AG04449 (cell line): ENCODE measurements at places on chromosomes 3 and 15.
A peak's percentile ranks its signal among the peaks of the same experiment; 100 is the strongest.

DNA sequence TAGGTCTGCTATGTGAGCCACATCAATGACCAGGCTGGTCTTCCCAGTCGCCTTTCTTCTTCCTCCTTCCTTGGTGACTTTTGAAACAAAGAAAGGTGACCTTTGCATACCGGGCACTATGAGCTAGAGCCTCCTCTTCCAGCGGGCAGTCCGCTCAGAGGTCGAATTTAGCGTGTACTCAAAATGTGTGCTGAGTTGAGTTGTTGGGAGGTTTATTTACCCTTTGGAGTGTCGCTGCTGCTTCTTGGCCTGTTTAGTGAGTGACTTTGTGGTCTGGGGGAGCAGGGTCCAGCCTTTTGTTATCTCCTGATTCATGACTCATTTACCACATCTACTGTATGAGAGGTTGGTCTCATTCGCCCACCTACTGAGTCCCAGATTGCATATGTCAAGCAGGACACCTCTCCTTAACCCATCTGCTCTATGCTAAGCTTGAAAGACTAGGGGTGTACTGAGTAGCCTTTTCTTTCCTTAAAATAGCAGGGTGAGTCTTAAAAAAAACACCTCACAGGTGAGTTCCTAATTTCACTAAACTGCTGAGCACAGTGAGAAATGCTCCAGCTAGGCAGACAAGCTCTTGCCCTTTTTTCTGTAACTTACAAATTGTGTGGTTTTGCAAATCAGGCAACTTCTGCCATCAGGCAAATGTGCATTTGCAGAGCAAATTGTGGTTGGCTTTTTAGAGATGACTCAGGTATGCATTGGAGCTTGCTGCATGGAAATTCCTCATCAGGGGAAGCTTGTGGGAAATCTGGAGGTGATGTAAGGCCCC lies 3.2 kb upstream of the SIAH2 start:
- DNase-seq, result no peak

GRCh38 chr3:126124148-126124868 lies 40.4 kb upstream of the SLC41A3 start:
- no peak for DNase-seq

- DNase-seq, result no peak
Observed at GRCh38 chr3:60427109-60427508, 824.1 kb downstream of the FHIT start.

- no peak for DNase-seq
Observed at GRCh38 chr3:171221104-171221503, 194.6 kb upstream of the SLC2A2 start.

- DNase-seq, result no peak
Observed at GRCh38 chr15:70240820-70241430, 143.2 kb upstream of the TLE3 start.

- DNase-seq, result no peak
Observed at GRCh38 chr3:32237670-32238452, 619 bp upstream of the CMTM8 start.

- DNase-seq, result no peak
Observed at GRCh38 chr3:188390775-188391443, 237.0 kb downstream of the LPP start.

- DNase-seq, result no peak
Observed at GRCh38 chr15:63942486-63943365, 103.6 kb downstream of the DAPK2 start.

DNA sequence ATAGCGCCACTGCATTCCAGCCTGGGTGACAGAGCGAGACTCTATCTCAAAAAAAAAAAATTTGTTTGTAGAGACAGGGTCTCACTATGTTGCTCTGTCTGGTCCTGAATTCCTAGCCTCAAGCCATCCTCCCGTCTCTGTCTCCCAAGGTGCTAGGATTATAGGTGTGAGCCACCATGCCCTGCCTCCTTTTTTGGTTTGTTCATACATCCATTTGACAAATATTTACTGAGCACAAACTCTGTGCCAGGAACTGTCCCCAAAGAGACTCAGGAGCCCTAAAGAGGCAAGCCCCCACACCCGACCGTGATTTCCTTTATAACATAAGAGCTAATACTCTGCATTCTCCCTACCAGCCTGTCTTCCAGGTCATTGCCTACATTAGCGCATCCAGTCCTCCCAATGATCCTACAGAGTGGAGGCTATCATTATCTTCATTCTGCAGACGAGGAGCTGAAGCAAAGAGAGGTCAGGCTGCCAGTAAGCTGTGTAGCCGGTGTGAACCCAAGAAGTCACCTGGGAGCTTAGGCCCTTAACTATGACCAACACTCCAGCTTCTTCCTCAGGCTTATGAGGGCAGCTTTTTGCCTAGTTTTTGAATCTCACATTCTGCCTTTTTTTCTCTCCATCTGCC lies 6.3 kb upstream of the PXK start:
- no peak for DNase-seq

DNA sequence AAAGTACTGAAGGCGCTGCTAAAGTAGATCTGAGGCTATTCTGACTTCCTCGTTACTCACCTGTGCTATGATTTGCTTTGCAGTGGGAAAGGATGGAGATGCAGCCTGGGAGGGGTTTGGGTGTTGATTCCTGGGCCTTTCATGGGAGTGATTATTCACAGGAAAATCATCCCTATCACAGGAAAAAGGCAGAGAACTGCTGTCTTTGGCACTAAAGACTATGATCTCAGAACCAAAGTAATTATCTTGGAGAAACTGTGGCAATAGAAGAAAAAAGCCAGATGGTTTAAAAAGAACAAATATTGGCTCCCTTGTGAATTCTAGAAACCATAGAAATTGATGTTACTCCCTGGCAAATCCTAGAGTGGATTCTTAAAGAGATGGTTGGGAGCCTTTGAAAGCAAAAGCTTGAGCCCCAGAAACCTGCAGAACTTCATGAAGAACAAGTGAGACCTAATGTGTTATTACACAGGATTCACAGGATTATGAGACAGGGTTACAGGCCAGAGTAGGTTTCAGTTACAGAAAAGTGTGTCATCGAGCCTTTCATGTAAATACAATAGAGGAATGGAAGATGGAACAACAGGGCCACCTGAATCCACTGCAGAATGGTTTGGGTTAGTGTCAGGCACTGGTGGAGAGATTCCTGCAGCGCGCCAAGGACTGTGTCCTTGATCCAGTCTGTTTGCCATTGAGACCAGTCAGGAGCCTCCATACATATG lies 85.7 kb downstream of the OXNAD1 start:
- DNase-seq, result peak; percentile 31

- no peak for DNase-seq
Observed at GRCh38 chr3:191070762-191071403, 128.2 kb upstream of the OSTN start.

DNA sequence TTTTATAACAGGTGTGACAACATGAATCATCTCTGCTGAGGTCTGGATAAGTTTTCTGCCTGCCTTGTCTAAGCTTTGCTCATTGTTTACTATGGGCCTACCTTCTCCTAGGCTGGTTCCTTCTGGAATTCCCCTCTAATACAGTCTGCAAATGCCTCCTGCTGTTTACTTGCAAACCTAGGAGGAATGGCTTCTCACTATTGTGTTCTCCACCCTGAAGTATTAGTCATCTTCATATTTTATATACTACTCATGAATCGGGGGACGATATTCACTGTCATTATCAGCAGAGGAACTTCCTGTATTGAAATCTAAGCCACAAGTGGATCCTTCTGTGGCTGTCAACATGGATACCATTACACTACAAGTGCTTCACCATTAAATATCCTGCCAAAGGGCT lies 154.8 kb downstream of the PLCL2 start:
- peak; percentile 68 for DNase-seq

- DNase-seq, result no peak
Observed at GRCh38 chr3:2061360-2061759, 37.3 kb upstream of the CNTN4 start.

DNA sequence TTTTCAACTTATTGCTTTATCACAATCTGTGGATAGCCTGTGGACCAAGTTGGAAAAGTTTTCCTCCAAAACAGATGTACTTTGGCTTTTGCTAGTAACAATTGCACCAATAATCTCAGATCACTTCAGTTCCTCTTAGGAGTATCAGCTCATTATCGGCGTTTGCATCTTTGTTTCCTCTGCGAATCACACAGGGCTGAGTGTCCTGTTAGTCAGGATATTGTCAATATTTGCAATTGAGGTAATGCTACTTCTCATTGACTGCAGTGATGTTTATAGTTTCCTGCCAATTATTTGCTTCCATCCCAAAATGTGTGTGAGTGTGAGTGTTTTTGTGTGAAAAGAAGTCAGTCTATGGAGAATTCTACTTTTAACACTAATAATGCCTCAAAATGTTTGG lies 545.0 kb downstream of the SI start:
- no peak for DNase-seq

DNA sequence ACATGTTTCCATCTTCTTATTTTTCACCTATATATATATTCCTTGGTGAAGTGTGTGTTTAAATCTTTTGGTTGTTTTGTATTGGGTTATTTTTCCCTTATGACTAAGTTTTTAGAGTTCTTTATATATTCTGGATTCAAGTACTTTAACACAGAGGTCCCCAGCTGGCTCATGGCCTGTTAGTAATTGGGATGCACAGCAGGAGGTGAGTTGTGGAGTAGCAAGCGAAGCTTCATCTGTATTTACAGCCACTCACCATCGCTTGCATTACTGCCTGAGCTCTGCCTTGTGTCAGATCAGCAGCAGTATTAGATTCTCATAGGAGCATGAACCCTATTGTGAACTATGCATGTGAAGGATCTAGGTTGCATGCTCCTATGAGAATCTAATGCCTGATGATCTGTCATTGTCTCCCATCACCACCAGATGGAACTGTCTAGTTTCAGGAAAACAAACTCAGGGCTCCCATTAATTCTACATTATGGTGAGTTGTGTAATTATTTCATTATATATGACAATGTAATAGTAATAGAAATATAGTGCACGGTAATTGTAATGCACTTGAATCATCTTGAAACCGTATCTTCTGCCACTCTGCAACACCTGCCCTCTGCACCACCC lies 151.6 kb downstream of the RSRC1 start:
- no peak for DNase-seq

DNA sequence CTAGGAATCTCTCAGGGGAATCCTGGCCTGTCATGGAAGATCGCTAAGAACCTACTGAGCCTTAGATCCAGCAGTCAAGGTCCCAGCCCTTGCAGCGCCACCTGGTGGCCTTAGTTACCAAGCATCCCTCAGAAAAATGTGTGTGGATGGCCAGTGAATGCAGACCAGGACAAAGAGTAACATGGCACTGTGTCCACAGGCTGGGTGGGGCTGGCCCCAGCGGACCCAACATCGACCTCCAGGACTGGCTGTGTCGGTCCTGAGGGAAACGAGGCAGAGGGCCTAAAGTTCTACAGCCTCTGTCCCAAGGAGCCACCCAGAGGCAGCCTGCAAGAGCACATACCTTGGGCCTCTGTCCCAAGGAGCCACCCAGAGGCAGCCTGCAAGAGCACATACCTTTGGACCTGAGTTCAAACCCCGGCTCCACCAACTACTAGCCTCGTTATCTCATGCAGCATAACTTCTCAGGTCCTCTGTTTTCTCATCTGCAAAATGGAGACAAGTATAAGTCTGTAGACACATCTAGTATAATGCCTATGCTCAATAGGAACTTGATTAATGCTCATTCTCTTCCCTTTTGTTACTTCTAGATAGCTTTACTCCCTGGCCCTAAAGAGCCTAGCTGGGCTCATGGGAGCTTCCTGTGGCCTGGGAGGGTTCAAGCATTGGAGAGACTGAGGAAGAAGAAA lies 57.5 kb upstream of the HERC1 start:
- no peak for DNase-seq

GRCh38 chr3:58469096-58469495 lies 22.8 kb upstream of the KCTD6 start:
- DNase-seq, result no peak

GRCh38 chr3:22947851-22948250 lies 255.3 kb upstream of the UBE2E2 start:
- DNase-seq, result no peak

- no peak for DNase-seq
Observed at GRCh38 chr3:171470714-171471227, 10.6 kb upstream of the TNIK start.

- DNase-seq, result no peak
Observed at GRCh38 chr3:176633511-176633910, 563.8 kb downstream of the TBL1XR1 start.

GRCh38 chr3:42079701-42080452 lies 11.3 kb upstream of the TRAK1 start:
- DNase-seq, result no peak

- no peak for DNase-seq
Observed at GRCh38 chr15:48616216-48616615, 29.3 kb downstream of the FBN1 start.

GRCh38 chr15:70504299-70504951 lies 258.9 kb downstream of the UACA start:
- DNase-seq, result no peak

DNA sequence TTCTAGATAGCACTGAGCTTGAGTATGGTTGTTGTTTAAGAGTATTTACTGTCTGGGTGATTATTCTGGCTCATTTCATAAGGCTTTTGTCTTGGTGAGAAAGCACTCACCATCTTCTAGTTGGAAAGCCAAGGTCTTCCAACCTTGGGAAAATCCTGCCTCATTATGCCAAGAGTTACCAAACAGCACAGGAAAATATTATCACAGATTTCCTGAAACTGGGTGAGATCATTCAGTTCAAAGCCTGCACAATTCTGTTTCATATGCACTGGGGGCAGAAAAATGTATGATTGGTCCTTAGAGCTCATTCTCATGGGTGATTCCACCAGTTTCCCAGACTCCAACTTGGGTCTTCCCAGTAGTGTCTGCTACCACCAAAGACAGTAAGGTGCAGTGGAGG lies 291.8 kb downstream of the RORA start:
- no peak for DNase-seq

DNA sequence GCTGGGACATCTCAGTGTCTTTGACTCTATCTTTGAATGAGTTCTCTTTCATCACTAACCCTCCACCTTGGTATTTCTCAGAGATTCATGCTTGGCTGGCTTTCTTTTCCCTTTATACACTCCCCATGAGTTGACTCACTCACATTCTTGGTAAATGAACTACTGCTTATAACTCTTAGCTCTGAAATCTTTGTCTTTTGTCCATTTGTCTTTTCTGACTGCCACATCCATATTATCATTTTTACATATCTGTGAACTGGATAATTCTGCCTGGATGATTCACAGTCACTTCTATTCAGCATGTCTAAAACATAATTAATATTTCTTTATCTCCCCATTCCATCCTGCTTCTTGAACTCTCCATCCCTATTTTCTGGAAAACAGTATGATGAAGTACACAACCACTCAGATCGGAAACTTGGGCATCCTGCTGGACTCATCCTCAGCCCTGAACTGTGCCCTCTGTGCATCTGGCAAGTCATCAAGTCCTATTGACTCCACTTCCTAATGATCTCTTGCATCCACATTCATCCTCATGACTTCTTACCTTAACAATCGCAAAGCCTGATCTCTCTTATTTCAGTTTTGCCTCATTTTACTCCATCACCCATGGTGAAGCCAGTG lies 66.9 kb downstream of the KCNAB1 start:
- DNase-seq, result peak; percentile 31

- DNase-seq, result no peak
Observed at GRCh38 chr3:65268426-65268825, 580.6 kb upstream of the ADAMTS9 start.

DNA sequence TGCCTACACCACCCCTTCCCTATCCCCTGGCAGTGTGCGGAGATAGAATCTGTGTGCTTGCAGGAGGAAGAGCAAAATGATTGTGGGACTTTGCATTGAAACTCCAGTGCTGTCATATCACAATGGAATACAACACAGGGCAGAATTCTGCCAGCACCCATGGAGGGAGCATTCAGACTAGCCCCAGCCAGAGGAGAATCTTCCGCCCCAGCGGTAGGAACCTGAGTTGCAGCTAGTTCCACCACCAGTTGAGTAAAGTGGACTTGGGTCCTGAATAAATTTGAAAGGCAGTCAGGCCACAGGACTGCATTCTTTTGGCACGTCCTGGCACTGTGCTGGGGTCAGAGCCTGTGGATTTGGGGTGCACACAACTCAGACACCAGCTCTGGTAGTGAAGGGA lies 27.5 kb downstream of the NCBP2 start:
- no peak for DNase-seq
